Activated CD4-positive, alpha-beta T cell treated with anti-CD3 and anti-CD28 coated beads, Interleukin-2, amount 50 U/mL, for 4 hours (primary cell): ENCODE measurements at places on chromosomes 2 and 18.

GRCh38 chr18:11808001-11808855 lies 43.0 kb upstream of the CHMP1B start:
- no peak for DNase-seq

DNA sequence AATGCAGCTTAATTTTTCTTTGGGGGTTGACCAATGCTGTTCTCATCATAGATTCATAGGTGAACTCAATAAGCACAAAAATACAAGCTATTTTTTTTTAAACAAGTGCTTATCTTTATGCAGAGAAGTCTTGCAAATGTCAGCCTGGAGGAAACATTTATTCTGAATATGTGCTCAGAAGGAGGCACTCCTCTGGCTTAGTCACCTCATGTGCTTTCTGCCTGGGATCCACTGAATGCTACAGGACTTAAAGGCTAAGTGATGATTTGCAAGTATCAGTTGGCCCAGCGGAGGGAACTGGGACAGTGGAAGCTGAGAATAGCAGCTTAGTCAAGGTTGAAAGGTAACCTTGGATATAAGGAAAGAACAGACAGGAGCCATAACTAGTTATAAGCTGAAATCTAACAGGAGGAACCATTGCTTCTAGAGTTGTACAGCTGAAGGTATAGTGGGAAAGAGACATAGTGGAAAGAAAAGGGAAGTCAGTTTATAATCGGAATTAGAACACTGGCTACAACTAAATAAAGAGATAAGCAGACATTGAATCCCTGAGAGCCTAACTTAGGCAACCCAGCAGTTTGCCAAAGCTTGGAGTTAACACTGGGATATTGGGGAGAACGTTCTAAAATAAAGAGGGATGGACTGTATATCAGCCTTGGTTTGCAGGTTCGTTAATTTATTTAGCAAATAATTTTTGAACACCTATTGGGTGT lies 488.7 kb downstream of the SUCLG1 start:
- DNase-seq = no peak

DNA sequence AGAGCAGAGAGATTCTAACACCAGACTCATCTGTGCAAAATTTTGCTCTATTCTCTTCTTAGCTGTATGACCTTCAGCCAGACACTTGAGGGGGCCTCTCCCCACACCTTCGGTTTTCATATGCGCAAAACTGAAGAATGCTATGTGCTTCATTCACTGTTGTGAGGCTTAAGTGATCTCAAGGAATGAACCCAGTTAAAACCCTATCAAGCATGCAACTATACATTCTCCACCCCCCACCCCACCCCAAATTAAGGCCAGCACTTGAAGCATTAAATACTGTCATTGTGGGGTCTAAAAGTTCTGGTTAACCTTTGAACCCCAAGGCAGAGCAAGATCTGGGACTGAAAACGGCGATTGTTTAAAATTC lies 10.0 kb downstream of the PCARE start:
- DNase-seq = no peak

GRCh38 chr2:70258532-70258875 lies 567 bp downstream of the PCYOX1 start:
- DNase-seq = no peak
